Activated T-helper 17 cell treated with anti-CD3 and anti-CD28 coated beads, Interleukin-2, amount 50 U/mL, for 72 hours (primary cell): ENCODE measurements at places on chromosomes 4 and X.
A peak's percentile ranks its signal among the peaks of the same experiment; 100 is the strongest.

DNA sequence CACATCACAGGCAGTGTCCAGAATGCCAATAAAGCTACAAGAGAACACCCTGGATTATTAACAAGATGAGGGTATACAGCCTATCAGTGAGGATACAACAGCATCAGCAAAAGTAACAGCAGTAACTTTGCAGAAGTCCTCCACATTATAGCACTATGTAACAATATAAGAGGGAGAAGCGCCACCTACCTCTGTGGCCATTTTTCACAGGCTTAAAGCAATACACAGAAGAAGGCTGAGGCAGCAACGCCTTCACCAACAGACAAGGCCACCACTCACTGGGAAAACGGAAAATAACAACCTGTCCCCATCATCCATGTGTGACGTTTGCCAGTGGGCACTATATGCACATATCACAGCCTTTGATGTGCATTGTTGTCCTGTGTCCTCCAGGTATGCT, 12.5 kb downstream of the RTL8B start:
- no peak for ATAC-seq

GRCh38 chr4:113437129-113437528, 324.4 kb downstream of the CAMK2D start:
- no peak for ATAC-seq

- ATAC-seq = peak; percentile 81
Observed at GRCh38 chr4:1907848-1908525, 36.8 kb downstream of the NSD2 start.

DNA sequence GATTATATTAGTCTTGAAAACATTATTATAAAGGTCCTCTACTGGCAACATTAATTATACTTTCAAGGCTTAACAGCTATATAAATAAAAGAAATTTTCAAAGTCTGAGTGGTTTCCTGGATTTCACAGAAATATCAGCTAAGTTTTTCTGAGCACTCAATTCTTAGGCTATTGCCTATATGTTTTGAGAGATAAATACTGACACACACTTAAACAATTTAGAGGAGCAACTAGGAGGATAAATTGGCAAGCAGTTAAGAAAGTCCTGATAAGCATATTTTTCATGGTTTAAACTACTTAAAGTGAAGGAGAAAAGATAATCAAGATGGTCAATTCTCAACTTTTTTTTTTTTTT, 2.7 kb upstream of the MGARP start:
- no peak for ATAC-seq

- ATAC-seq = no peak
Observed at GRCh38 chr4:109826719-109827118, 1.1 kb upstream of the RRH start.

GRCh38 chr4:55359397-55359916, 13.4 kb downstream of the SRD5A3 start:
- no peak for ATAC-seq

DNA sequence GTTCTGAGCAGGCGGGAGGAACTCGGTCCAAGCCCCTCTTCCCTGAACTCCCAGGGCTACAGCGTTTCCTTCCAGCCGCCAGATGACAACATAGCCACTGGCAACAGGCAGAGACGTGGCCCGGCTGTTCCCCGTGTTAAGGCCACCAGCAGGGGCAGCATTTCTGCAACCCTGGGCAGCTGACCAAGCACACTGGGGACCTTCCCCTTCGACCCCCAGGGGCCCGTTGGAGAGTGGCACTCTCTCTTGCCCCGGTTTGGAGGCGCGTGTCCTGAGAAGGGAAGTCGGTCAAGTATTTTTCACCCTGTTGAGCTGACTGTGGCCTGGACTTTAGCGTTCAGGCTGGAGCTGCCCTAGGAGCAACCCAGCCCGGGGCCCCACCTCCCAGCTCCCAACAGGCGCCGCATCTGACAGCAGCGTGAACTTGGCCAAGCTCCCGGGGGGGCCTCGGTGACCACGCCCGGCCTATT, 37.6 kb downstream of the ZBTB49 start:
- ATAC-seq = no peak

GRCh38 chr4:67884701-67885100, 899 bp upstream of the TMPRSS11D start:
- ATAC-seq = no peak

- ATAC-seq = no peak
Observed at GRCh38 chrX:40698851-40699250, 36.5 kb downstream of the MED14 start.

DNA sequence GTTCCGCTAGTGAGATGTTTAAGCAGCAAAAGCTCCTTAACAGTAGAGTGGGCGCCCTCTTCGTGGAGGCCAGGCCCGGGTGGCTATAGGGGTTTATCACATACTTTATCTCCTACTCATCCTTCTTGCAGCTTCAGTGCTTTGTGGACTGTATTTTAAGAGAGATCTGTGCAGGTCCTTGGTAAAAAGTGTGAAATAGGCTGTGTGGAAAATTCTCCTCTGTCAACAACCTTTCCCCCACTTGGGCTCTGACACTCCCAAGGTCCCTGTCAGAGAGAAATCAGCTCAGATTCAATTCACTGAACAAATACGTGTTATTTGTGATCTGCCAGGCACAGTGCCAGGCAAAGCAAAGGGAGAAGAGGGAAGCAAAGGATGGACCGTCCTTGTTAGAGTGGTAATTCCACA, 214.3 kb upstream of the PPARGC1A start:
- no peak for ATAC-seq

DNA sequence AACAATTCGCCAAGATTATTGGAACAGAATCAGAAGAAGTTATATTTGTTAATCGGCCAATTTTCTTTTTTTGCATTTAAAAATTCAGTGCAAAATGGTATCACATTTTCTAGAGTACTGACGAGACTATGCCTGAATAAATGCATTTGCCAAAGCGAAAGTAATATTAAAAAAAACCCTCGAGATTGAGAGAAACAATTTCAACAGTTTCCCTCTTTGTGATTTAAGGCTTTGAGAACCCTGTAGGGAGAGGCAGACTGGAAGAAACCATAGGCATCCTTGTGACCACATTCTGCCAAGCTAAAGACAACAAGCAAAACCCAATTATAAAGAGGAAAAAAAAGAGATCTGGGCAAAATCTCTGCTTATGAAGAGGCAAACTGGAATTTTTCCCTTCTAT, 218.1 kb upstream of the GK2 start:
- no peak for ATAC-seq

- no peak for ATAC-seq
Observed at GRCh38 chrX:17725181-17725580, 12.1 kb upstream of the SCML1 start.

DNA sequence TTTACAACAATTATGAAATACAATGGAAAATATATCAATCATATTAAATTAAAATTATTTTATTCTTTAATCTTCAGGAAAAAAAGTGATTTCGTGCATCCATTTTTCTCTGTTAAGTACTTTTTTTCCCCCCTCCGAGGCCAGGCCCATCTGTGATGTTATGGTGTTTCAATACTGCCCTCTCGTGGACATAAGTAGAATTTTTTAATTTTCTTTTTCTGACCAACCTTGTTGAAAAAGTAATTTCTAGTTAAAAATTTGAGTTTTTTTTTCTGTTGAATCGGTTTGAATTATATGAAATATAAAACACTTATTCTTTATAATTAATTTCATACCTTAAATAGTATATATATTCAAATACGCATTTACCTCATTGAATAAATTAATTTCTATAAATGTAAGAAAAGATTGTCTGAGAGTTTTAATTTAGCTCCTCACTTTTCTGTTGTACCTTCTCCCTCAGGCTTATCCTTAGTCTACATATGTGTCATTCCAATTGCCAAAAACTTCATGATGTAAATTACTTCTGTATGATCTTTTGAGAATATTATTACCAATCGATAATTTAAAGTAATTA, 175.8 kb upstream of the TECRL start:
- no peak for ATAC-seq

GRCh38 chr4:82797405-82798111, 1.0 kb downstream of the SCD5 start:
- no peak for ATAC-seq

GRCh38 chrX:106437407-106437806, 174.4 kb upstream of the RADX start:
- no peak for ATAC-seq

GRCh38 chr4:89509708-89510281, 202.2 kb upstream of the GPRIN3 start:
- peak; percentile 97 for ATAC-seq

DNA sequence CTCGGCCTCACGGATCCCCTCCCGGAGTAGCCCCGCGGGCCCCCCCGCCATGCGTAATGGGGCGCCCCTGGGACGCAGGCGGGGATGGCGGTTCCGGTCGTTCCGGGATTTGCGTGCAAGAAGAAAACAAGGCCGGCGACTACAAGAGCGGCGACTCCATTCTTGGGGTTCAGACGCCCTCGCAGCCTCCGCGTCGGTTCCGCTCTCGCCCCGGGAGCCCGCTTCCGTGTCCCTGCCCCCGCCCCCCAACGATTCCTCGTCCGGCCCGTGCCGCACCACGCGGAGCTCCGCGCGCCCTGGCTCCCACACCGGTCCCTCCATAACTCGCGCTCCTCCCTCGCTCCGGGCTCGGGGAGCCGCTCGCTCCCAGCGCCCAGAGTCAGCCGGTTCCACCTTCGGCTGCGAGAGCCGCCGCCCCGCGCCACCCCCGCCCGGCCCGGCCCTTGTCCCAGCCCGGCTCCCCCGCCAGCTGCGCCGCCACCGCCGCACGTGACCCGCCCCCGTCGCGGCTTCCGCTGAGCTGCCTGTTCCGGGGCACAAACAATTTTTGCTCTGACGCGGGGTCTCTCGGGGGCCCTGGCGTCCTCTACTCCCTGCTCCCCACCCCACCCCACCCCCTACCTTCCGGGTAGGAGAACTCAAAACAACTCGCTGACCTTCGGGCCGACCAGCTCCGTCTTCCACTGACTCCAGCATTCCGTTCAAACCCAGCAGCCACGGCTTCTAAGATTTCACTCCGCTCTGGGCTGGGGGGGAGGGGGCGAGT, 78.8 kb upstream of the BCOR start:
- ATAC-seq = peak; percentile 33

DNA sequence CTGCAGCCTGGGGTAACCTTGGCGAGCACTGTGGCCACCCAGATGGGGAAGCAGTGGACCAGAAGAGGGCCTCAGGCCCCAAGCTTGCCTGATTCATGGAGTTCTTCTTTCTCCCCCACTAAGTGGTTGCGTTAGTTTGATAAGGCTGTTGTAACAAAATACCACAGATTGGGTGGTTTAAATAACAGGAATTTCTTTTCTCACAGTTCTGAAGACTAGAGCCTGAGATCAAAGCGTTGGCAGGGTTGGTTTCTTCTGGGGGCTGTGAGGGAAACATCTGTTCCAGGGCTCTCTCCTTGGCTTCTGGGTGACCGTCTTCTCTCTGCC, 105.7 kb upstream of the GATB start:
- no peak for ATAC-seq

DNA sequence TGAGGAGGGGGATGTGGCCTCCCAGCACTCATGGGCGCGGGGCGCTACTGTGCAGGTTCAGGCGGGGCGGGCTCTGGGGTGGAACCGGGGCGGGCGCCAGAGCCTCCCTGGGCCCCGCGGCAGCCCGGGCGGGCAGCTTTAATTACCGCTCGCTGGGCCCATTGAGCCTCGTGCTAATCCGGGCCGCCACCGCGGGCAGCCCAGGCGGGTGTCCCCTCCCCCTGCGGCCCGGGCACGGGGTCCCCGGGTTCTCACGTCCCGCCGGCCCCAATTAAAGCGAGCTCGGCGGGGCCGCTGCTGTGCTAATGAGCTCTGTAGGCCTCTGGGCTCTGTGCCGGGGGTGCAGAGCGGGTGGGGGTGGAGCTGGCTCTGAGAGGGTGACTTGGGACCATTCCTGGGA, 22.8 kb upstream of the FGFR3 start:
- ATAC-seq = no peak

DNA sequence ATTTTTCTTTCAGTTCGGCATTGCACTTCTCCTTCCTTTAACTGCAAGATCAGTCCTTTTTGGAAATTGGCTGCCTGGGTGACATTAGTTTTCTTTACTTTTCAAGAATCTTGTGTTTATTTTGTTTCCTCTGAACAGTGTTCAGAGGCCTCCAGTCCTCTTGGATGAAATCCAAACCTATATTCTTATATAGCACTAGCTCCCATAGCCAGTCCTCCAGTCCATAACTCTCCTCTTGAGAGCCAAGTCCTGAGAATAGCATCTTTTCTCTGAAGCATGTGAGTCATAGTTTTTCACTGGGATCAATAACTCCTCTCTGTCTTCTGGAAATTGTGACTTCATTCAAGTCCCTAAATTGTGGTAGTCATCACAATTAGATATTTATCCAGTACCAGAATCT, 357.5 kb downstream of the RAPGEF2 start:
- ATAC-seq = no peak

GRCh38 chr4:129377131-129377845, 281.3 kb downstream of the C4orf33 start:
- ATAC-seq = no peak

DNA sequence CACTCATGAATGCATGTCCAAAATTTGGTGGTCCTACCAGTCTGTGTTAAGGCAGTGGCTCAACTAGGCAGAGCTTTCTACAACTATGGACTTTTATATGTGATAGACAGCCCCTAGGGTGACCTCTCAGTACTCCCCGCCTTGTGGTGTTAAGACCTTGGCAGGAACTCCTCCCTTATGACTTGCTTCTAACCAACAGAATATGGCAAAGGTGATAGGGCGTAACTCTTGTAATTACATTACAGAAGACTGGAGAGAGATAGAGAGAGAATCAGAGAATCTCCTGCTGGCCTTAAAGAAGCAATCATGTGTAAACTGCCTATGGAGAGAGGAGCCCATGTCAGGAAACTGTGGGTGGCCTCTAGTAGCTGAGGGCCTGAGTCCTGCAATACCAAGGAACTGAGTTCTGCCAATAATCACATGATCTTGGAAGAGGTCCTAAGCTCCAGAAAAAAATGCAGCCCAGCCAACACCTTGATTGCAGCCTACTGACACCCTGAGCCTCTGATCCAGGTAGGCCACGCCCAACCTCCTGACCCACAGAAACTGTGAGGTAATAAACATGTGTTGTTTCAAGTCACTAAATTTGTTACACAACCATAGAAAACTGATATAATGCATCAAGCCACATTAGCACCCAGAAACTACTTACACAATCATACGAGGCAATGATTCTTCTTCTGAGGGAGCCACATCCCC, 68.9 kb downstream of the INPP4B start:
- no peak for ATAC-seq

DNA sequence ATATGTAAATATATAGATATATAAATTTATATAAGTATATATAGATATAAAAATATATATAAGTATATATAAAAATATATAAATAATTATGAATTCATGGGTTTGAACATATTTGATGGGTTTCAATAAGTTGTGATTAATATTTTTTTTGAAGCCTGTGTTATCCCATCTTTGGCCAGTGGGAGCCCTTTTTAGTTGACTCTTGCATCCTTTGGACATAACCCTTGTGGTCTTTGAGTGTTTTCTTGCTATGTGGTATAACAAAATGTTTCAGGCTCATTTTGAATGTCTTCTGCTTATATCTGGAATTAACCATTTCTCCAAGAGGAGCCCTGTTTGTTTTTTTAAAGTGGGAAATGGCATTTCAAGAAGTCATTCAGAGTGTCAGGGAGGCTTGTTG, 15.2 kb downstream of the SNX25 start:
- ATAC-seq = no peak
